Body of pancreas (tissue), 4 donors: ENCODE measurements at places on chromosomes 7 and 10. TPM values are rescaled to one million over a fixed set of nuclear protein-coding genes. Genes with fewer than 3 reads are reported as not detected.

The ATOH7 gene
- total RNA-seq: not detected

The ACTL6B gene
- 0.52 TPM for total RNA-seq

GRCh38 chr10:132265890-132266496 lies 41.8 kb downstream of the STK32C start:
- no peaks in the 10 kb centered on the region for H3K27me3 ChIP-seq
- no peak overlapping the region for H3K4me3 ChIP-seq
- peaks cover 11% of the 10 kb centered on the region for H3K4me1 ChIP-seq
- DNase-seq: no peak
- H3K27ac ChIP-seq: no peak overlapping the region
- H3K36me3 ChIP-seq: no peaks in the 10 kb centered on the region

The GNAT3 gene
- not detected for total RNA-seq

DNA sequence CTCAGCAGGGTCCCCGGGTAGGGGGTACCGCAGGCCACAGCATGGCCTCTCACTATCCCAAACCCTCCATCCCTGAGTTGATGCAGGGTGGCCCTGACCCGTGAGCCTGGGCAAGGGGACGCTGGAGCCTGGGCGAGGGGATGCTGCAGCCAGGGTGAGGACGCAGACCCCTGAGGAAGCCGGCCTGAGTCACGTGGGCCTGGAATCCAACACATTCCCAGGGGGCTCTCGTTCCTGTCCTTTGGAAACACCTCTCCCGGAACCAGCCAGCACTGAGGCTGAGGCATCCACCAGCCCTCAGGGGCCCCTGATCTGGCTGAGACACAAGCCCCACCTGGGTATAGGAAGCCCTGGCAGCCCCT lies 61.5 kb upstream of the NKX6-2 start:
- H3K27me3 ChIP-seq: peaks cover 5% of the 10 kb centered on the region
- no peak for DNase-seq
- no peak overlapping the region for H3K4me3 ChIP-seq
- H3K27ac ChIP-seq: no peak overlapping the region
- H3K4me1 ChIP-seq: peaks cover 9% of the 10 kb centered on the region

DNA sequence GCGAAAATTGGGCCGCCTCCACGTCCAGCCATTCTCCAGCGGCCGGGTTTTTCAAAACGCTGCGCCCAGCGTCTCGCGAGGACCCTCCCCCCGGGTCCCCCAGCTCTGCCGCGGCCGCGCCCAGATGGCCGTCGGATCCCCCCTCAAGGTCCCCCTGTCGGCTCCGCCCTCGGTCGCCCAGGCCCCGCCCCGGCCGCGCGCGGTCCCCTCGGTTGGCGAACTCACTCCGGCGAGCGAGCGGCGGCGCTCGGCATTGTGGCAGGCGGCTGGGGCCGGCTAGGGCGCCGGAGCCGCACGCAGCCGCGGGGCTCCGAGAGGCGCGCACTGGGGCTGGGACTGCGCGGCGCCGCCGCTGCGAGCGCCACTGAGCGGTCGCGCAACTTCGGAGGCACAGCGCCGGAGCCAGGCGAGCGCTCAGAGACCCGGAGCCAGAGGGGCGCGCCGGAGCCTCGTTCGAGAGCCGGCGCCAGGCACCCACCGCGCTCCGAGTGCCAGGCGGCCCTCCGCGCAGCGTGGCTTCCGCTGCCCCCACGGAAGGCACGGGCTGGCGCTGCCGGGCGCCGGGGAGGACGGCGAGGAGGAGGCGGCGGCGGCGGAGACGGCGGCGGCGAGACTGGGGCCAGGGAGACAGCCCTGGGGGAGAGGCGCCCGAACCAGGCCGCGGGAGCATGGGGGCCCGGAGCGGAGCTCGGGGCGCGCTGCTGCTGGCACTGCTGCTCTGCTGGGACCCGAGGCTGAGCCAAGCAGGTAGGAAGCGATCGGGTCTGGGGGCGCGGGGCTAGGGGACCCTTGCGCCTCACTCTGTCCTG lies at the start of gene UNC5B:
TSS of gene UNC5B (plus strand) at position 253 of the 809 bp plus-strand sequence. CDS start at position 669, 416 bp downstream.
- peak within 1 kb of the TSS; percentile 71 for H3K27ac ChIP-seq
- peak; percentile 91 for DNase-seq
- H3K4me3 ChIP-seq: peak within 1 kb of the TSS; percentile 1
- H3K36me3 ChIP-seq: no peaks in the 10 kb centered on the region

The OR2A1 gene
- total RNA-seq: not detected

DNA sequence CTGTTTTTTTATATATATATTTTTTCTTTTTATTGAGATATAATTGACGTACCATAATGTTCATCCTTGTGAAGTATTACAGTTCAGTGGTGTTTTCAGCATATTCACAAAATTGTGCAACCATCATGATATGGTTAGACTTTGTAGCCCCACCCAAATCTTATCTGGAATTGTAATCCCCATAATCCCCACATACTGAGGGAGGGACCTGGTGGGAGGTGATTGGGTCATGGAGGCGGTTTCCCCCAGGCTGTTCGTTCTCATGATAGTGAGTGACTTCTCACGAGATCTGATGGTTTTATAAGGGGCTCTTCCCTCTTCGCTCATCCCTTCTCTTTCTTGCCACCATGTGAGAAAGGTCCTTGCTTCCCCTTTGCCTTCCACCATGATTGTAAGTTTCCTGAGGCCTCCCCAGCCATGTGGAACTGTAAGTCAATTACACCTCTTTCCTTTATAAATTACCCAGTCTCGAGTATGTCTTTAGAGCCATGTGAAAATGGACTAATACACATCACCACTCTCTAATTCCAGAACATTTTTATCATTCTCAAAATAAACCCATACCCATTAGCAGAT lies 73.9 kb upstream of the SMNDC1 start:
- peaks cover 4% of the 10 kb centered on the region for H3K4me1 ChIP-seq
- H3K4me3 ChIP-seq: no peak overlapping the region
- no peaks in the 10 kb centered on the region for H3K36me3 ChIP-seq
- no peak for DNase-seq
- H3K27ac ChIP-seq: no peak overlapping the region

DNA sequence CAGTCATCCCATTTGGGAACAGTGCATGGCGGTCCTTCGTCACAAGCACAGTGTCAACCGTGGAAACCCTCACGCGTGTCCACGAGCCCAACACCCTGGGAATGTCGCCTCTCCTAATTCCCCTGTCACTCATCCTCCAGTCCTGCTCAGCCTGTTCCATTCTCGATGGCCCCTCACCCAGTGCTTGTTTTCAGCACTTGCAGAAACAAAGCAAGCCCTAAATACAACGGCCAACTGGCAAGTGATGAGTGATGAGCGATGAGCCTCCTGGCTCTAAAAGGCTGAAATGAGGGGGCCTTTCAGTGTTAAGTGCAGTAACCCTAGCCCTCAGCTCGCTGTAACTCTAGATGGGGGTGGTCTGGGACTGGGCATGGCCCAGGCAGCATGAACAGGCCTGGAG lies 22.6 kb downstream of the NKX2-3 start:
- H3K4me3 ChIP-seq: no peak overlapping the region
- H3K4me1 ChIP-seq: no peaks in the 10 kb centered on the region
- H3K27ac ChIP-seq: no peak overlapping the region
- no peaks in the 10 kb centered on the region for H3K27me3 ChIP-seq

GRCh38 chr10:96038476-96039387 lies 4.7 kb upstream of the CCNJ start:
- no peak overlapping the region for H3K4me3 ChIP-seq
- no peak overlapping the region for H3K27ac ChIP-seq
- H3K27me3 ChIP-seq: no peaks in the 10 kb centered on the region
- no peaks in the 10 kb centered on the region for H3K36me3 ChIP-seq
- peaks cover 8% of the 10 kb centered on the region for H3K4me1 ChIP-seq

- peak overlapping the region; percentile 60 for H3K4me3 ChIP-seq
- H3K27me3 ChIP-seq: no peaks in the 10 kb centered on the region
- DNase-seq: no peak
- H3K36me3 ChIP-seq: no peaks in the 10 kb centered on the region
- H3K27ac ChIP-seq: peak overlapping the region; percentile 81
- peaks cover 12% of the 10 kb centered on the region for H3K4me1 ChIP-seq
Observed at GRCh38 chr10:3172081-3172445, 519 bp downstream of the PITRM1 start.

GRCh38 chr10:88934900-88935672 lies 17.5 kb downstream of the ACTA2 start:
- H3K27me3 ChIP-seq: no peaks in the 10 kb centered on the region
- peak overlapping the region; percentile 44 for H3K27ac ChIP-seq
- peaks cover 12% of the 10 kb centered on the region for H3K4me1 ChIP-seq
- no peak overlapping the region for H3K4me3 ChIP-seq
- peak; percentile 85 for DNase-seq

GRCh38 chr10:575402-576129 lies 113.9 kb downstream of the DIP2C start:
- no peaks in the 10 kb centered on the region for H3K27me3 ChIP-seq
- no peak overlapping the region for H3K27ac ChIP-seq
- no peaks in the 10 kb centered on the region for H3K36me3 ChIP-seq
- DNase-seq: peak; percentile 26

- no peak for DNase-seq
- H3K4me3 ChIP-seq: no peak overlapping the region
- peaks cover 29% of the 10 kb centered on the region for H3K4me1 ChIP-seq
- H3K27me3 ChIP-seq: no peaks in the 10 kb centered on the region
- H3K27ac ChIP-seq: no peak overlapping the region
Observed at GRCh38 chr10:37855636-37856035, 1.8 kb downstream of the ZNF248 start.

The CAV2 gene
- 51.1 TPM for total RNA-seq

DNA sequence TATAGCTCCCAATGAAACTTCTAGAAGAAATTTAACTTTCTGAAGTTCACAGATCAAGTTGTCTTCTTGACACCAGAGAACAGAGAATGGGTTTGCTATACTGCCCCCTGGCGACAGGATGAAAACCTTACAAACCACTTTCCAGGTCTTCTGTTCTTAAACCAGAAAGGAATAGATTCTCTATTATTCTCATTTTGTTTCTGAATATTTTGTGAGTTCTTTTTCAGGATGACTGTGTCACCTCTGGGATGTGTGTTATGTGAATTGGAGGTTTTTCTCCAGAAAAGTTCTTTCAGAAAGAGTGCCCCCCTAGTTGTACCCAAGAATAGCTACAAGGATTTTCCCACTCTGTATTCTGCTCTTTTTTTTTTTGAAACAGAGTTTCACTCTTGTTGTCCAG lies 6.3 kb downstream of the IFT22 start:
- no peak overlapping the region for H3K4me3 ChIP-seq
- DNase-seq: peak; percentile 54
- H3K36me3 ChIP-seq: no peaks in the 10 kb centered on the region
- H3K27me3 ChIP-seq: no peaks in the 10 kb centered on the region
- H3K27ac ChIP-seq: no peak overlapping the region
- no peaks in the 10 kb centered on the region for H3K4me1 ChIP-seq

The DNAJC9 gene
- total RNA-seq: 5.9 TPM

DNA sequence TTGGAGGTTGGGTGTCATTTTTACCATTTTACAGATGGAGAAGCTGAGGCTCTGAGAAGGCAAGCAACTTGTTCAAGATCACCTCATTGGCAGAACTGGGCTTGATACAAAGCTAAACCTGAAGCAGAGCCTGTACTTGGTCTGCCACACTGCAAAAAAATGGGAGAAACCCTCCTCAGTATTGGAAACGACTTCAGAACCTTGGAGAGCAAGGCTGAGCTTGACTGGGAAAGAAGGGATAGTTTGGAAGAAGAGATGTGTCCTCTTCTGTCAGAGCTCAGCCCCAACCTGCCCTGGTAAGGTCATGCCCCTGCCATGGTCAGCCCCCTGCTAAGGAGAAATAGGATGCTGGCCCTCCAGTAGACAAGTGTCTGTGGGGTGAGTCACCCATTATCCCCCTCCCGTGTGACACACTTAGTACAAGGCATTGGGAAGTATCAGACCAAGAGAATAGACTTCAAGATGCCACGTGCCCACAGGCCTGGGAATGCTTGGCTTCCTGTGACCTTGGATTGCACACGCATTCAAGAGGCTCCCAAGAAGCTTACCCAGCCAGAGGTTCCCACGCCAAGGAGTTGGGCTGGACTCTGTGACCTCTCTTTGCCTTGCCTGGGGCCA lies 56.2 kb upstream of the SMNDC1 start:
- DNase-seq: no peak
- H3K36me3 ChIP-seq: no peaks in the 10 kb centered on the region
- H3K27me3 ChIP-seq: no peaks in the 10 kb centered on the region
- H3K4me3 ChIP-seq: no peak overlapping the region
